Astrocyte (in vitro differentiated cells and primary cell): ENCODE measurements at places on chromosomes 2 and 18. TPM values are rescaled to one million over a fixed set of nuclear protein-coding genes. Genes with fewer than 3 reads are reported as not detected.

The POMC gene
- not detected in 2 replicates for total RNA-seq

The UGT1A10 gene
- not detected in 2 replicates for total RNA-seq

The ABI2 gene
- 56.0 and 58.6 TPM in 2 replicates for total RNA-seq

The MTLN gene
- 20.3 and 22.2 TPM in 2 replicates for total RNA-seq

The KDM3A gene
- 76.2 and 83.4 TPM in 2 replicates for total RNA-seq

- DNase-seq, result no peak
These were observed 86.5 kb downstream of the LRP2 start for GRCh38 chr2:169275696-169276444.

DNA sequence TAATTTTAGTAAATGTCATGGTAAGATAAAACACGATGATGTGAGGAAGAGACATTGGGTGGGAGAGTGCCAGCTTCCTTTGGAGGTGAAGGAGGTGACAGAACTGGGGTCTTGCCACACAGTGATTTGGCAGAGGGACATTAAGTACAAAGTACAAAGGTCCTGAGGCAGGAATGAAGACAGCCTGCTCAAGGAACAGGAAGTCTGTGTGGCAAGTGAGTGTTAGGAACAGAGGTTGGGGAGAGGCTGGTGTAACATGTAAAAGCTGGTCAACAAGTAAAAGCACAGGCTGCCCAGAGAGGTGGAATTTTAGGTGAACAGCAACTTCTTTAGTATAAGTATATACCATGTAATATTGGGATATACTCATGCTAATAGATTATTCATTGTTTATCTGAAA, 73.1 kb downstream of the INPP5D start:
- DNase-seq, result no peak

GRCh38 chr2:126946318-126947102, 47.8 kb downstream of the TEX51 start:
- no peak for DNase-seq

DNA sequence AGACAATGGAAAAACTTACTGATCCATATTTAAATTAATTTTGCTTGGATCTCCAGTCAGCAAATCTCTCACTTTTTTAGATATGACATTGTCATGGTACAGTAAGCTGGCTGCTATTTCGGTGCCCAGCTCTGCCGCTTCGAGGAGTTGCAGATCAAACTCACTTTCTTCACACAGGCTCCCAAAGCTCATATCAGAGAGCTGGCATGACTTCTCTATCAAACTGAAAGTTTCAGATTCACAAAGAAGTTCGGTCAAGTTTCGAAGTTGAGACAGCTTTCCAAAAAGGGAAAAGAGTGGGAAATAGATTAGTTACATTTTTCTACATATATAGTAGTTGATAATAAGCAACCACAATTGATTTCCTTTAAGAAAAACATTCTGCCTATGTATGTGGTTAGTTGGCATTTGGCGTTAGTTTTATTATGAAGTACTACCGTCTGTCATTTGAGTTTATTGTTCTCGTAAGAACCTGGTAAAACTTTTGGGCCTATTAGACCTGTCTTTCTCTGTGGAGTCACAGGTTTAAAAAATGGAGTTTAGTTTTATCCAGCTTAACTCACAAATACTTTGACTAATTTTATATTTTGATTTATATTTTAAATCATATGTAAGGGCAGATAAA, 118.8 kb downstream of the ABCA12 start:
- no peak for DNase-seq

DNA sequence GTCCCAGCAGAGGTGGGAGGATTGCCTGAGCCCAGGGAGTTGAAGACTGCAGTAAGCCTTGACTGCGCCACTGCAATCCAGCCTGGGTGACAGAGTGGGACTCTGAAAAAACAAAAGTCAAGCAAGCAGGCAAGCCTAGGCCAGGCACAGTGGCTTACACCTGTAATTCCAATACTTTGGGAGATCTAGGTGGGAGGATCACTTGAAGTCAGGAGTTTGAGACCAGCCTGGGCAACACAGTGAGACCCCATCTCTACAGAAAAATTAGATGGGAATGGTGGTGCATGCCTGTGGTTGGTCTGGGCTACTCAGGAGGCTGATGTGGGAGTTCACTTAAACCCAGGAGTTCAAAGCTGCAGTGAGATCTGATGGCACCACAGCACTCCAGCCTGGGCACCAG, 28.6 kb downstream of the STARD7 start:
- DNase-seq, result no peak

DNA sequence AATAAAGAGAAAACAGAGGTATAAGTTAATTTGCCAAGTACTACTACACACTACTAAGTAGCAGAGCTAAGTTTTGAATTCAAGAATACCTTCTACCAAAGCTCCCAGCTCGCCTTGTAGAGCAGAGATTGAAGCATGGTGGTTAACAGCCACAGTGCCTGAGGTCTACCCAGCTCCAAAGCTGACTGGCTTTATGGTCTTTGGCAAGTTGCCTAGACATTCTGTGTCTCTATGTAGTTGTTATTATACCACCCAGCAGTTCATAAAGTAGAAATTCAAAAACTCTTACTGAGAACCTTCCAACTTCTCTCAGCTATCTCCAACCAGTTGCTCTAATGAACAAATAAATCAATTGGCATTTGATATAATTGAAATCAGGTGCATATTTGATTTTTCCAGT, 87.8 kb downstream of the PDE11A start:
- peak; percentile 43 for DNase-seq

- no peak for DNase-seq
These were observed 183.2 kb upstream of the SPRED2 start for GRCh38 chr2:65615602-65616001.

- DNase-seq, result peak; percentile 97
These were observed 14.4 kb upstream of the PIK3C3 start for GRCh38 chr18:41940506-41941215.

- DNase-seq, result no peak
These were observed 1.9 kb downstream of the PRSS56 start for GRCh38 chr2:232521959-232522622.

DNA sequence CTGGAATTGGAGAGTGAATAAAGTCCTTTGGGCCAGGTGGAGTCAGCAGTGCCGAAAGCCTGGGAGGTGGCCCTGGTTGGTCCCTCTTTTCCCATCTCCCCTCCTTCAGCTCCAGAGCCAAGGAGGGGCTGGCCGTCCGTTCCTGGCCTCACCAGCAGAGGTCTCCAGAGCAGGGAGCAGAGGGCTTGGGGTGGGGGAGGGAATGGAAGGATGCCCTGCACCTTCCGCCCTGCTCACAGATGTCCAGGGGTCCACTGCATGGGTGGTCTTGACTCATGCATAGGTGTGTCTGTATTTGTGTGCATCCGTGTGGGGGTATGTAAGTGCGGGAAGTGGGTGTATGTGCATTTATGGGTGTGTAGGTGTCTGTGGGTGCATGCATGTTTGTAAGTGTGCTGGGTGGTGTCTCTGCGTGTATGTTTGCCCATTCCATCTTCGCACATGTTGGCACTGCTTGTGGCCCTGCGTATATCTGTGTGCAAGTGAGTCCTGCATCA, 201.8 kb downstream of the ZFP36L2 start:
- DNase-seq, result no peak

DNA sequence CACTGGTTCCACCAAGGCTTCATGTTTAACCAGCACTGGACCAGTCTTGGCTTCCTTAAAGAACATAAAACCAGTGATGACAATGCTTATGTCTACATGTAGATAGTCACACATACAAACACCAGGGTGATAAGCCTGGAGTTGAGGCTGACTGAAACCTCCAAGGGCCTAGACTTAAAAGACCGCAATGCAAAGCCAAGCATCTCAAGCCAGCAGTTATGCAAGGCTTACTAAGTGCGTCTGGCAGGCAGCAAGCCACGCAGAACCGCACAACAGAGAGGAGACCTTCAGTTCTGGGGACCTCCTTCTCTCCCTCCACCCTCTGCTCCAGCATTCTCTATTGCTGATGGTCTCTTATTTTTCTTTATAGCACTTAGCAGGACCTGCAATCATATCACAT, 63.2 kb upstream of the ACAA2 start:
- no peak for DNase-seq
